Fibroblast of skin of right quadriceps (primary cell): ENCODE measurements at places on chromosomes 4 and X.
A peak's percentile ranks its signal among the peaks of the same experiment; 100 is the strongest.

DNA sequence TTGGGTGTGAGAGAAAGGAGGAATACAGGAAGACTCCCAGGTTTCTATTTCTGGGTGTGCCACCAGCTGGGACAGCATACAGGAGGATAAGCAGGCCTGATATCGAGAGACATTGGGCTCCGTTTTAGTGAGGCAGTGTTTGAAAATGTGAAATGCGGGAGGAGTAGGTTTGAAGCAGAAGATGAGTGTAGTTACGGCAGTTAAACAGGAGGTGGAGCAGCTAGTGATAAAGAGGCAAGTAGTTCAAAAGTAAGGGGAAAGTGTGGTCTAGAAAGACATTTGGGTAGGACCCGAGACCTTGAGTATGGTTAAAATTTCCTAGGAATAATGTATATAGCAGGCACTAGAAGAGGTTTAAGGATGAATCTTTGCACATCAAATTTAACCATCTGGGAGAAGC, 42.4 kb downstream of the DCUN1D4 start:
- peak; percentile 18 for DNase-seq

DNA sequence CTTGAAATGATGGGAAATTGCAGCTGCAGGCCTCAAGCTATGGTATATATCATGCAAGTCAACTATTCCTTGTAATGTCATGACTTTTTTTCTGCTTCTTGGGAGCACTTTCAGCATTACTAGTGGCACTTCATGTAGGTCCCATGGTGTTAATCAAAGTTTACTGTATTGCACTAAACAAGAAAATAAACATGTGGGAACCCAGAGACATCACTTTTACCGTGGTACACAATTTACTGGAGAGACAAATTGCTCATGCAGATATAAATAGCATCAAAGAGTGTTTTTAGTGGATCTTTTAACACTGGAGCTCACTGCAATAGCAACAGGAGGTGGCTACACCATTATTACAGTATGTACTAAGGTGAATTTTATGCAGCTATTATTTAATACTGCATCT, 79.2 kb downstream of the UNC5C start:
- DNase-seq: no peak

DNA sequence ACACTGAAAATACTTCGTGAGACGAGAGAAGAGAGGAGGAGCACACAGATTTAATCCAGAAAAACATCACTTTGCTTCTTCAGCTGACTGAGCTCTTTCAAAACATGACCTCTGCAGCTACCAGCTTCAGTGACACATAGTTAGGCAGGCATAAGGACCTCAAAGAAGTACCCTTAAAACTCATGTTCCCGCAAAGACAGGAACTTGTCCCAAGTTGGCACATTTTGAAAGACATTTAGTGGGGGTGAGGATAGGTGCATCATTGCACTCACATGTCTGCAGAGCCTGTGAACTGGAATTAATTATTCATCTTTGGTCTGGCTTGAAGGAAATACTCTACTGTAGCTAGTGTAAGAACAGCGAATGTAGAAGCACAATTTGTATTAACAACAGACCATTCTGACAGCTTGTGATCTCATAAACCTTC, 221.8 kb downstream of the MGST2 start:
- DNase-seq: no peak

GRCh38 chrX:64394059-64394873, 986 bp downstream of the MTMR8 start:
- DNase-seq: no peak

DNA sequence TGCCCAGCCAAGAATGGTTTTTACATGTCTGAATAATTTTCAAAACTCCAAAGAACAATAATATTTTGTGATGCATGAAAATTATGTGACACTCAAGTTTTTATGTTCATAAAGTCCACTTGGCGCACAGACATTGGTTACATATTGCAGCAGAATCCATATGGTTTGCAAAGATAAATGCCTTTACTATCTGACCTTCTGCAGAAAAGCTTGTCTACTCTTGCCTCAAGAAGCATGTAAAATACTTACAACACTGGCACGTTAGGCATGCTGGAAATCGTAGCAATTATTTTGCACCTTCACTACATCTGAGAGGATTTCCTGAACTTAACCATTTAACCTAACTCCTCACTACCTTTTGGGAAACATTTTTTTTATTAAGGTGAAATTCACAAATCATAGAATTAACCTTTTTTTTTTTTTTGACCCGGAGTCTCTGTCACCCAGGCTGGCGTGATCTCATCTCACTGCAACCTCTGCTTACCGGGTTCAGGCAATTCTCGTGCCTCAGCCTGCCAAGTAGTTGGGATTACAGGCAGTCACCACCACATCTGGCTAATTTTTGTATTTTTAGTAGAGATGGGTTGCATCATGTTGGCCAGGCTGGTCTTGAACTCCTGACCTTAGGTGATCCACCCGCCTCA, 3.5 kb upstream of the XG start:
- peak; percentile 13 for DNase-seq

DNA sequence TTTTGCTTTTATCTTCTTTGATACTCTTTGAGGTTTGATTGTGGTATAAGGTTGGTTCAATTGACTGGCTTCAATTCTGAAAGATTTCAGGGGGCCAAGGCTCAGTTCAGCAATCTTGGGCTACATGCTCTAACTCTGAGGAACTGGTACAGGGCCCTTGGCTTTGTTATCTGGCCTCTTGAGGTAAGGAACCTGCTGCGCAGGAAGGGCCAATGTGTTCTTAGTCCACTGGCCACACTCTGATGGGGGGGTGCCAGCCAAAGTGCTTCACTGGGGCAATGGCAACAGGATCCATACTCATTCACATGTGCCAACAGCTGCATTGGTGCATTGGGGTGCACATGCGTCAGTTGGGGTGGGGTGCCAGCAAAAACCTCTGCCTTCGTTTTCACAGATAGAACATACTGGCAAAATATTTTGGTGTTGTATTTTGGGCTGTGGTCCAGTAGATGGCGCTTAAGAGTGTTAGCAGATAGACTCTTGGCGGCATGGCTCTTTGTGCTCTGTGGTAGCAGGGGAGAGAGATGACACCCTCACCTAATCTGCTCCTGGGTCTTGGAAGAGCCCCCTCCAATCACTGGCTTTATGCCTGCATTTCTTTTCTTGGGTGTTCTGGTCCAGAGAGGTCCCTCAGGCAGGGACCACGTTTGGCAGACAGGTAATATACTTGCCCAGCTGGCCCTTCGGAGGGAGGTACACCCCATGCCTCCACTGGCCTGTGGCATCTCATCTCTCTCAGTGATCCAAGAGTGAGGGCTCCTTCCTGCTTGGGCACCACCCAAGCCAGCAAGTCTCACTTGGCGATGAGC, 42.9 kb downstream of the NDST3 start:
- DNase-seq: peak; percentile 25

GRCh38 chr4:19030048-19030447, 1008.5 kb upstream of the LCORL start:
- DNase-seq: peak; percentile 43

DNA sequence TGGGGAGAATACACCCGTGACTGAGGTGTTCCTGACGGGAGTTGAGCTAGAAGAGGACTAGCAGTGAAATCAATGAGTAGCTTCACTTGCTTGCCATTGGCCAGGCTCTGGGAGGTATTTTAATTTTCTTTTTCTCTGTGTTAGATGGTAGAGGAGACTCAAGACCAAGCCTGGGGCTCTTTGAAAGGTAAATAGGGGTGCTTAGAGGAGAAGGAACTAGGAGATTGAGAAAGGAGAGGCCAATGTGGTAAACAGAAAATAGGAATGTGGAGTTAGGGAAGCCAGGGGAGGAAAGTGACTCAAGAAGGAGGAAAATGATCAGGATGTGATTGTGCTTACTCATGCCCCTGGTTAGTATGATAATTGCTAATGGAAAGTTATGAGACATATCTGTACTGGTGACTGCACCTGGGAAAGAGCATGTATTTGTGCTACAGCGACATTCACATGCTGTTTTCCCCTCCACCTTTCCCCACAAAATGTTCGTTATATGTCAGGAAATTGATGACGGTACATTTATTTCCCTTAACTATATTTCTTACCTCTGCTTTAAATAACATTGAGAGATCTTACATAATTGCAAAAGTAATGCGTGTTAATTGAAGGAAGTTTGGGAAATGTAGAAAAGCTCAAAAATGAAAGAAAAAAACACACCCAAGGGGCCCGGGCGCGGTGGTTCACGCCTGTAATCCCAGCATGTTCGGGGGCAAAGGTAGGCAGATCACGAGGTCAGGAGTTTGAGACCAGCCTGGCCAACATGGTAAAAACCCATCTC, 16.9 kb upstream of the LRBA start:
- DNase-seq: peak; percentile 61

GRCh38 chrX:123203772-123204171, 19.7 kb downstream of the GRIA3 start:
- no peak for DNase-seq

GRCh38 chr4:52743444-52744019, 7.7 kb downstream of the ERVMER34-1 start:
- DNase-seq: no peak

DNA sequence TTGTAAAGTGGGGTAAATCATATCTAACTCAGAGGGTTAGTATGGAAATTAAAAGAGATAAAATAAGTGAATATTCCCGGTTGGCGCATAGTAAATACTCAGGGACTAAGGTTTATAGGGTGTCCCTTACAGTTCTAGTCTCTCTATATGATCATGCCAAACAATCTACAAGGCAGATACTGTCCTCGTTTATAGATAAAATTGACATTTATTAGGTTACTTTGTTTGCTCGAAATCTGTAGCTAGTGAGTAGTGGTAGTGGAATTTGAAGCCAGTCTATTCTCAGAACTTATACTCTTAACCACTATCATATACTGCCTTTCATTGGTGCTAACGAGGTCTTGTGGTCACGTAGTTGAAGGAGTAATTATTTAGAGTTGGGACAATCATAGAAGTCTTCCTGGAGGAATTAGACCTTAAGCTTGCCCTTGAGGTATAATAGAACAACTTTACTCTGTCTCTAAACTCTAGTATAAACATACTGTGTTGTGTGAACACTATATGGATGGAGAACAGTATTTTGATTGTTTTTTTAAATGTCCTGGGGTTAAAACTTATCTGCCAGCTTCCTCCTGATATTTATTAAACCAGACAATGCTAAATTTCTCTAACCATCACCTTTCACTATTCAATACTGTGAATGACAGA, 324.0 kb downstream of the STIM2 start:
- no peak for DNase-seq

GRCh38 chrX:103170216-103170615, 44.7 kb upstream of the BEX4 start:
- peak; percentile 23 for DNase-seq

GRCh38 chr4:40330536-40330935, 4.6 kb upstream of the CHRNA9 start:
- DNase-seq: no peak

GRCh38 chr4:152510349-152511147, 25.3 kb downstream of the FBXW7 start:
- DNase-seq: no peak

- DNase-seq: peak; percentile 36
Observed at GRCh38 chr4:173519111-173520101, 10.6 kb downstream of the HAND2 start.

DNA sequence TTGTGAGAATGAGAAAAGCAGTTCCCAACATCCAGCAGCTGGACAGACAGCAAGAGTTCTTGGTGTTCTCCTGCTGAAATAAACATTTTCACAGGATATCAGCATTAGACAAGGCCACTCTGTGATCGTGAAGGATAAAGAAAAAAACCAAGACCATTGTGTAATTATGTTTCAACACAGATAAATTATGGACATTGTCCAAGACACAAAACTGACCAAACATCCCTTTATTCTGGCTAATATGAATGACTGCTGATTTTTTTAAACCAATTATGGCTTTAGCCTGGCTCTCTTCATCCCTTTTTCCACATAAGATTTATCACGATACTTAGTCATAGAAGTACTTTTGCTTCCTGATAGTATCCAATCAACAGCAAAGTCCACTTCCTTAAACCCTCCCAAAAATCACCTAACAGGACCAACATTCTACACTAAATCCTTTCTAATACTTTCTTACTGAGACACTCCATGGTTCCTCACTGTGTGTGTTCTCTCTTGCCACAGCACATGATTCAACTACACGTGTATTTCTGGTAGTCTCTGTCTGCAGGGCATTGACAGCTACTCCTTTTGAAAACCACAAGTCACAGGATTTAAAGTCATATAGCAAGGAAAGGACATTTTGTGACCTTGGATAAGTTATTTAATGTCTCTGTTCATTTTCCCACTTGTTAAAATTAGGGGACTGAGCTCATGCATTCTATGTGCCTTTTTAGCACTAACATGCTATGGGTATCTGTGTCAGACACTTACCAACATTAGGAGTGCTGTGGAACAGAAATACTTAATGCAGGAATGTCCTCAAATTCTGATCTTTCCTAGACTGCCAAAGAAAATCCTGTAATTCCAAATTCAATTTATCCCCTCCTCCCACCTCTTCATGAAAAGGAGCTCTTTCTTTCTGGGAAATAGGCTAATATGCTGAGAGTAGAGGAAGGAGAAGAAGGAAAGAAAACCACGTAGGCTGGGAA, 137.2 kb upstream of the PGRMC2 start:
- peak; percentile 22 for DNase-seq

DNA sequence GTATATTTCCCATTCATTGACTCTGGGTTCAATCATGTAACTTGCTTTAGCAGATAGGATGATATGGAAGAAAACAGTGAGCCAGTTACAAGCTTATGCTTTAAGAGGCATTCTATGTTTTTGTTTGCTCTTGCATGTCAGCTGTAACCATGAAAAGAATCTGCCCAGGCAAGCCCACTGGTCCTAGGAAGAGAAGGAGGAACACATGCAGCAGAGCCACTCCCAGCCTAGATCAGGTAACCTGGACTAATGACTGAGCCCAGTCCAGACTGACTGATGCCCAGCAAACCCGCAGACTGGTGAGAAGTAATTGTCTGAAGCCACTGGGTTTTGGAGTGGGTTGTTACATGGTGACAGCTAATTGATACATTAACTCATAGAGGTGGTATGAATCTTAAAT, 167.9 kb downstream of the COL4A6 start:
- DNase-seq: no peak

GRCh38 chr4:89172865-89173264, 61.5 kb downstream of the TIGD2 start:
- no peak for DNase-seq

GRCh38 chrX:103157496-103158316, 57.2 kb upstream of the BEX4 start:
- peak; percentile 27 for DNase-seq

GRCh38 chr4:69134471-69134870, 38.2 kb downstream of the UGT2B7 start:
- DNase-seq: no peak

- no peak for DNase-seq
Observed at GRCh38 chr4:138659812-138660316, 355.7 kb upstream of the NOCT start.

- peak; percentile 74 for DNase-seq
Observed at GRCh38 chr4:108885211-108885610, 122.4 kb upstream of the ETNPPL start.

- DNase-seq: peak; percentile 2
Observed at GRCh38 chrX:73850124-73851013, 287.4 kb downstream of the CHIC1 start.

GRCh38 chr4:140877781-140878180, 121.6 kb upstream of the TBC1D9 start:
- no peak for DNase-seq

- DNase-seq: peak; percentile 14
Observed at GRCh38 chr4:55125087-55125721, at the start of gene KDR. Gene KDR (minus strand): TSS chr4:55125595. CDS start chr4:55125293, 302 bp downstream.
